ENCODE measurements at places on chromosomes 5 and 9.

DNA sequence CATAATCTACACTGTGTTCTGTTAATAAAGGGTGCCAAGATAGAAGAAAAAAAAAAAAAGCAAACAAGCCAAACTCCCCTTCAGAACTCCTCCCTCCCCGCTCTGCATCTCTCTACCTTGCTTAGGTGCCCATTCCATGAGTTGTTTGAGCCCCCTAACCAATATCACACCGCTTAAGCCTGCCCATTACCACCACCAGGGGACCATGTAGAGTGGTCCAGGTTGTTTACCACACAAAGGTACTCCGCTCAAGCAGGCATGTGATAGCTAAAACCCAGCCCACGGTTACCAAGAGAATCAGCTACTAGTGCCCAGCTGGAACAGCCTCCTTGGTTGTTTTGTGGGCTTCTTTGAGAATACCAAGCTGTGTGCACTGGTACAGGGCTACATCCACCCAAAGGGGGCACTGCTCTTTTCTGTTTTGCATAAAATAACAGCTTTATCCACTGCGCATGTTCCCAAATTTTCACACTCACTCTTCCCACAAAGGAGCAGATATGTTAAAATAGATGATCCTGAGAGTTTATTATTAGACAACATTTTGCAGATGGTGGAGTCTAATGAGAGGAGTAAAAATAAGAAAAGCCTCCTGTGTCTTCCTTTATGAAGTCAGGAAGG is 304.1 kb downstream of the DEPDC1B start:
- no peak for DNase-seq

GRCh38 chr5:15425766-15426165 is 74.2 kb upstream of the FBXL7 start:
- no peak for DNase-seq

GRCh38 chr5:143641549-143642355 is 170.2 kb upstream of the HMHB1 start:
- DNase-seq = no peak

DNA sequence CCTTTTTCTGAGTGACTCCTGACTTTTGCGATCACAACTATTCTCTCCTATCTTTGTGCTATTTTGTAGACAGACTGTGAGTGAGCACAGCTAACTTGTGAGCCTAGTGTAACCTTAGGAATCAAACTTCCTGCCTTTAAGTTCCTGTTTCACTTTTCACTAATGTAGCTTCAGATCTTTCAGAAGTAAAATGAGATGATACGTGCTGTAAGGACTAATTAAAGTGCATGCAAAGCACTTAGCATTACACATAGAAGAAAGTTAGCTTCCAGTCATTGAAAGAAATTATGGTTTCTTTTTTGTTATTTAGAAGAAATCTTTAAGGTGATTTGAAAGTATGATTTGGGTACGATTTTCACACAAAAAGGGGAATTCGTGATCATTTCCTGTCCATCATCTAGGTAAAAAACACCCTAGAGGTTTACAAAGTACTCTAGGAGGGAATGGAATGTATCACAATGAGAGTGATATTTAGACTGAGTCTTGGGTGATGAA is 122.7 kb downstream of the ST8SIA4 start:
- DNase-seq = no peak

DNA sequence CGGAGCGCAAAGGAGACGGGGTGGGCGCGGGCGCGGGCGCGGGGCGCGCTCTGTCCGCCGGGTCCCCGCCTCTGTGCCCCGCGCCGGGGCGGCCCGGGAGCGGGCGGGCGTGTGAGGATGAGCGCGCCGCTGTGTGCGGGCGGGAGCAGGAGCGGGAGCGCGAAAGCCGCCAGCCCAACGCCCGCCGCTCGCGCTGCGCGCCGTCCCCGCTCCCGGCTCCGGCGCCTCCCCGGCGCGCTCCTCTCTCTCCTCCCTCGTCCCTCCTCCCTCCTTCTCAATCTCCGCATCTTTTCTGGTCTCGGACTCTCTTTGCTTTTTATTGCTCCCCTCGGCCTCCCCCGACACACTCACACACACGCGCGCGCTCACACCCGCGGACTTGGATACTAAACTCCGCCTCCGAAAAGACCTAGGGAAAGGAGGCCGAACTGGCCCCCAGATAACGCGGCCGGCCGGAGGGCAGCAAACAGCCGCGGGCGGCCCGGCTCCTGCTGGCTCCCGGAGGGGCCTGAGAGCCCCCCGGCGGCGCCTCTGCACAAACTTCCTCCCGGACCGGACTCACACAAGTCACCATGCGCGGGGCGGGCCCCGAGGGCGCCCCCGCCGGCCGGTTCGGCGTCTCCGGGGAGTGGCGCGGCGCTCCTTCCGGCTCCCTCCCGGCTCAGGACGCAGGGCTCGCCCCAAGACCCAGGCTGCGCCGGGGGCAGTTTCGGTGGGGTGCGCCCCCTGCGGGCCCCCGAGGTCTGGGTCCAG is at the start of gene FIBCD1:
FIBCD1 (minus strand) TSS at position 596 of the 753 bp plus-strand sequence. CDS start 640 bp downstream, outside the sequence.
- peak; percentile 43 for DNase-seq

DNA sequence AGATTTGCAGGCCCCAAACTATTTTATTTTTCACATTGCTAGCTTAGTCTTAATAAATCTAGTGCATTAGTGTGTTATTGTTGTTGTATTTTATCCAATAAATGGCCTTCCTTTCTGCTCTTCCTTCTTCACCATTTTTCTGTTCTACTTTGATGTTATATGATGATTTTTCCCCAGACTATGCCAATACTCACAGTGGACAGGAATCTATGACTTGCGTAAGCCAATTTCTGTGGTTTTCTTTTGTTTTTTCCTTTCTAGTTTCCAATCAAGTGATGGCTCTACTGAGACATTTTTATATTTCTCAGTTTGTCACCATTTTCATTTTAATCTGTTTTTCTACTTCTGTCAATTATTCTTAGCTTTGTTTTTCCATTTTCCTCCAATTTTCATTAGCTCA is 106.8 kb upstream of the FBXL7 start:
- DNase-seq = no peak

- no peak for DNase-seq
These were observed 53.7 kb downstream of the EXD3 start for GRCh38 chr9:137369061-137369787.

DNA sequence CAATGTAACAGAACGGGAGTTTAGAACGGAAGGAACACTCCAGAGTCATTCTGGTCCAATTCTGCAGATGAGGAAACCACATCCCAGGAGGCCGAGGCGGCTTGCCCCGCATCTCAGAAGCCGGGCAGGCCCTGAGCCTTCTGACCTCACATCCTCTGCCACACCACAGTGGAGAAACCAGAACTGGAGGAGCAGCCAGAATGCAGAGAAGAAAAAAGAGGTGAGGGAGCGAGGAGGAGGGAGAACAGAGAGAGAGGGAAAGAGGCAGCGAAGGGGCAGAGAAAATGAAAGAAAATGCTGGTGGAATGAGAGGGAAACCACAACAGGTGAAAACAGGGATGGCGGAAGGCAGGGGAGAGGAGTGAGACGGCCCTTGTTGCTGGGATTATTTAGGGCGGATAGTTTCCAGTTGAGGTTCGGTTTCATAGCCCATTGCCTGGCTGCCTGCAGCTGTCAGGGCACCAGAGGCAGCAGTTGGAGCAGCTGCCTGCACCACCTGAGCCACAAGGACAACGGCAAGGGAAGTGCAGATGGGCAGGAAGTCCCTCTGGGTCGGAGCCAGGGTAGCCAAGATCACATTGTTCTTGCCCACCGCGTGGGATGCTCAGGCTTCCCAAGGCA is at the start of gene HMHB1:
HMHB1 (plus strand) TSS at position 77 of the 621 bp plus-strand sequence.
- DNase-seq = no peak

DNA sequence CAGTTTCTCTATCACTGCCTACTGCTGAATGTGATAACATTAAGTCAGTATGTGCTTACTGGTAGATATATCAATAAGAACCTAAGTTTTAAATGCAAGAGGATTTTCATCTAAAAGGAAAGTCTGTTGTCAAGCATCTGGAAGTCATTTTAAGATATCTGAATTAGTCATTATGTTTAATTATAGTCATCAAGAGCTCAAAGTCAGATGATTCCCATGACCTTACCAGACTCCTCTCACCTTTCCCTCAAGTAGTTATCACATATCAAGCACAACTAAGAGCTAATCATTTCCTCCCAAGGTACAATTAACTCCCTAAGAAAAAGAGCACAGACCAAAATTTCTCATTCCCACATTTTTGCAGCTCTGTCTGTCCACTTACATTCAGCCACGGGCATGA is 45.5 kb downstream of the PUM3 start:
- DNase-seq = no peak

GRCh38 chr5:2119573-2119972 is 236.8 kb upstream of the IRX4 start:
- no peak for DNase-seq

- no peak for DNase-seq
These were observed 10.9 kb downstream of the MGAT1 start for GRCh38 chr5:180791611-180792213.

- no peak for DNase-seq
These were observed 123.1 kb upstream of the PAPPA start for GRCh38 chr9:116030517-116030916.

DNA sequence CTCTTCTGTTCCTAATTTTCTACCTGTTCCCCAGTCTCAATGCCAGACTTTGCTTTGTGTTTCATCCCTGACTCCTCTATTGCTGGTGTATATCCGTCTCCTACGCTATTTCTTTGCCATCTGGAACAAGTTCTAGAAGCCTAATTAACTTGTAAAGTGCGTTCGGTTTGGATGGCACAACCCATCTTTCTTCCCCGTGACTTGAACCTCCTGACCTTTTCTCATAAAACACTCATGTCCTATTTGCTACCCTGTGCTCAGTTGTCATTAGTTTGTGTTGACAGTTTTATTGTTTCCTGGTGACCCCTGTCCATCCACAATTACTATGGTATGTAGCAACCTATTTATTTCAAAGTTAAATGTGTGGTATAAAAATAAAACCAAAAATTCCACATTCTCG is 323.5 kb downstream of the TLE4 start:
- DNase-seq = no peak

DNA sequence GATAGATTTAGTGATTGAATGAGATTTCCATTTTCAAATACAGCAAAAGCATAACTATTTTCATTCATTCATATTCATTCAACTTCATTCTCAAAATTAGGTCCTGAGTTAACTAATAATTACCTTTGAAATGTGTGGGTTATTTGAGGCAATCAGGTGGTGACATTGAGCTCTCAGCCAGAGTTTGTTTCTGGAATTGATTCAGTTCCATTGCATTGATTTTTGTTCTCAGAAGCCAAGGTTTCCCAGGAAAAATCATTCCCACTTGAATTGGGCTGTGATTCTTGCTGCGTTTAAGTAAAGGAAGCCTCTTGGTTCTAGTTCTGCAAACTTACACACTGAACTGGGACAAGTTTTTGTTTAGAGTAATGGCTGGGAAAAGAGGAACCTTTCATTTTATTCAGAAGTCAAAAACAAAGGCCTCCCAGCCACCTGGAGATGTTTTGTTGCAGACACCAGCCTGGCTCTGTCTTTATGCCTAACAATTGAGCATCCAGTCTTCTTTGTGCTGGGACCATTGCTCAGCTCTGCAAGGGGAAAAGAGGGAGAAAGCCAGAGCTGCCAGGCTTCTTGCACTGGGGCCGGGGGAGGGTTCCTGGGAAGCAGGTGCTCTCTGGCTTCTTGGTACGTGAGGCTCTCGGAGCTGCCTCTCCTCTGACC is 198.6 kb downstream of the TRIO start:
- no peak for DNase-seq

DNA sequence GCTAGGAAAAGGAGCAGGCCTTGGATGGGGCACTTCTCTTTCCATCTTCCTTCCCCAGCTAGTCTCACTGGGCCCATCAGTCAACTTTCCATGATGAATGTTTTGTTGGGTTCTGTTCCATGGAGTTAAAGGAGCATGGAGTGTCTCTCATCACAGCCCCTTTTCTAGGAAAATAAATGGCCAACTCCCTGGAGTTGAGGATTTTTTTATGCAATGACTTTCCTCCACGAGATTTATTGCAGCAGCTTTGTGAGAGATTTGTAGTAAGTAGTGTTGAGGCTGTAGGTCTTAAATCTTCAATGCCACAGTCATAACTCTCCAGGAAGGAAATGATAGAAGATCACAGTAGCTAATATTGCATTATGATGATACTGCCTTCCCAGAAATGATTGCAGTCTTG is 45.6 kb upstream of the SLC44A1 start:
- DNase-seq = no peak

DNA sequence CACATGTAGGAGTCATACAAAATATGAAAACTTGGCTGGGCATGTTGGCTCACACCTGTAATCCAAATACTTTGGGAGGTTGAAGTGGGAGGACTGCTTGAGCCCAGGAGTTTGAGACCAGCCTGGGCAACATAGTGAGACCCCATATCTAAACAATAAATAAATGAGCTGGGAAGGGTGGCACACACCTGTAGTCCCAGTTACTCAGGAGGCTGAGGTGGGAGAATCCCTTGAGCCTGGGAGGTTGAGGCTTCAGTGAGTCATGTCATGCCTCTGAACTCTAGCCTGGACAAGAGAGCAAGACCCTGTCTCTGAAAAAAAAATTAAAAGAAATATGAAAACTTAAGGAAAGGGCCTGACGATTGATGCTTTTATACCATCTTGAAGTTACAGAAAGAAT is 112.4 kb upstream of the RAI14 start:
- no peak for DNase-seq

DNA sequence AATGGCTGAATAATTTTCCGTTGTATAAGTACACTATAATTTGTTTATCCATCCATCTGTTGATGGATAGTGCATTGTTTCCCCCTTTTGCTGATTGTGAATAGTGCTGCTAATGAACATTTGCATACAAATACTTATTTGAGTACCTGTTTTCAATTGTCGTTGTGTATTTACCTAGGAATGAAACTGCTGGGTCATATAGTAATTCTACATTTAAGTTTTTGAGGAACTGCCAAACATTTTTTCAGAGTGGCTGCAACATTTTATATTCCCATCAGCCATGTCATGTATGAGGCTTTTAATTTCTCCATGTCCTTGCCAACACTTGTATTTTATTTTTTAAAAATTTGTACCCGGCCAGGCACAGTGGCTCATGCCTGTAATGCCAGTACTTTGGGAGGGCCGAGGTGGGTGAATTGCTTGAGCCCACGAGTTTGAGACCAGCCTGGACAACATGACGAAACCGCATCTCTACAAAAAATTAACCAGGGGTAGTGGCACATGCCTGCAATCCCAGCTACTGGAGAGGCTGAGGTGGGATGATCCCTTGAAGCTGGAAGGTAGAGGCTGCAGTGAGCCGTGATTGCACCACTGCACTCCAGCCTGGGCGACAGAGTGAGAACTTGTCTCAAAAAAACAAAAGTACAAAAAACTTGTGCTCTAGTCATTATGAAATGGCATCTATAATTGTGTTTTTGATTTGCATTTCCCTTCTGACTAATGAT is 2.2 kb upstream of the ANXA6 start:
- DNase-seq = no peak
